Fibroblast of upper back skin (primary cell): ENCODE measurements at places on chromosomes 1 and 21.

DNA sequence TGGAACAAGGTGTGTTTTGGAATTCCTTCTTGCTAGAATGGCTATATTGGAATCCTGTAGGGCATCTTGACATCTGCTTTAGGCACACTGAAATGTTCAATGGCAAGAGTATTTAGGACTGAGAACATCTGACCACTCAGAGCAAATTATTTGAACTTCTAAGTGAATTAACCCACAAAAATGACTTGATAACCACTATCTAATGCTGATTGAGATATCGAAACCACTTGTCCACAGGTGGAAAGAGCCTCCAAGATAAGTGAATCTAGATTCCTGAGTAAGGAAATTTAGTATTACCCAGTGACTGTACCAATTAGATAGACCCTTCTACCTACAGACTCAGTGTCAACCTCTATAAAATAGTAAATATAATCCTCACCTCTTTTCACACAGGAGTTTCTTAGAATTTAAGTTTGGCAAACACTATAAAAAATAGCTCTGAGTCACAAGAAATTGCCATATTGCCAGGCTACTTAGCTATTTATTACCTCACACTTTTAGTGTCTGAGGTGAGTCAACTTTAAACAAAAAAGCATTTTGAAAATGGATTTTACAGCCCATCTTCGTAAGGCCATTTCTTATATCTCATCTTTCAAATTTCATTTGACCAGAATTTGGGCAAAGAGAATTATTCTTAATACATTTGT, 421.8 kb downstream of the PTBP2 start:
- DNase-seq, result peak; percentile 23

DNA sequence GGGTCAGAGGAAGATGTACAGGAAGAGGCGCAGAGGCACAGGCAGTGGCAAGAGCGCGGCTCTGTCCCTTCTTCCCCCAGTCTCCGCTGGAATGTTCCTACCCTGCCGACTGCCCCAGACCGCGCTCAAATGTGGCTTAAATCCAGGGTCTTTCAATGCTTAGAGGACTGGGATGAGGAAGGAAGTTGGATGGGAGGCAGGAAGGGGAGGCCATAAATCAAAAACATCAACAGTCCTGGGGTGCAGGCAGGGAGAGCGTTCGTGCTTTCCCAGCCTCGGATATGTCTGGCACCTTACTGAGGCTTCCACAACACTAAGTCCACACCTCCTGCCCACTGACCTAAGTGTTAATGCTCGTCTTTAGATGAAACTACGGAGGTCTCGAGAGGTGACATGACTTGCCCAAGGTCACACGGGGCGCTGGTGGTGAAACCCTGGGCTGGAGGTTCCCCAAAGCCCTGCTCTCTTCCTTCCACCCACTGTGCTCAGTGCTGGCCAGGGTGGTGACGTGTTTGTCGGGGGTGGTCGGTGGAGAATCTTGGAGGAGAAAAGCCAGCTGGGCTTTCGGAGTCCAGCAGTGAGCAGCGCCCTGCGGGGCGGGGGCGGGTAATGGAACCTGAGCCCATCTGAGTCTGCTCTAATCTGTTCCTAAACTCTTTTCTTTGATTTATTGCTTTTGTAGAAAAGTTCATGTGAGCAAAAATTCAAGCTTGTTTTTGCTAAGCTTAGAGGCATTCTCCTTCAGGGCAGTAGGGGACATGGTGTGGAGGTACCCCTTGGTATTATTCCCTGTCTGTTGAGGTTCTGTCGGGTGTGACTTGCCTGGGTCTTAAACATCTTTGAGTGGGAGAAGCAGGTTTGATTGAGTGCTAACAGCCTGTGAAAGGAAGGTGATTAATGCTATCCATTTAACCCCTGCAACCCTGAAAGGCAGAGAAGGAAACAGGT, 708 bp downstream of the CDA start:
- DNase-seq, result peak; percentile 88

DNA sequence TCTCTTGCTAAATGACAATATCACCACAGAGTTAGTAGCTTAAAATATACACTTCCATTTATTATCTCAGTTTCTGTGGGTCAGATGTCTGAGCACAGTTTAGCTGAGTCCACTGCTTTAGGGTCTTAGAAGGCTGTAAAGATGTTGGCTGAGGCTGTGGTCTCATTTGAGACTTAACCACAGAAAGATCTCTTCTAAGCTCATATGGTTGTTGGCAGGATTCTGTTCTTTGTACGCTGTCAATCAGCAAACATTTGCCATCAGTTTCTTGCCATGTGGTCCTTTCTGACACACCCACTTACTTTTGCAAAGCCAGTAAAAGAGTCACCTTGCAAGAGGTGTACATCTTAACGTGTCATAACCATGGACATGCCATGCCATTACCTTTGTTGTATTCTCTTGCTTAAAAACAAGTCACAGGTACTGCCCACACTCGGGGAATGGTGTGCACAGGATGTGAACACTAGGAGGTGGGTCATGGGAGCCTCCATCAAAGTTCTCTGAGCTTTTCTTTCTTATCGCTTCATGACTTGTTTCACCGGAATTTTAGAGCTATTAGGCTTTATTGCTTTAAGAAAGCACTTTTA, 18.7 kb downstream of the DYRK1A start:
- DNase-seq, result no peak

DNA sequence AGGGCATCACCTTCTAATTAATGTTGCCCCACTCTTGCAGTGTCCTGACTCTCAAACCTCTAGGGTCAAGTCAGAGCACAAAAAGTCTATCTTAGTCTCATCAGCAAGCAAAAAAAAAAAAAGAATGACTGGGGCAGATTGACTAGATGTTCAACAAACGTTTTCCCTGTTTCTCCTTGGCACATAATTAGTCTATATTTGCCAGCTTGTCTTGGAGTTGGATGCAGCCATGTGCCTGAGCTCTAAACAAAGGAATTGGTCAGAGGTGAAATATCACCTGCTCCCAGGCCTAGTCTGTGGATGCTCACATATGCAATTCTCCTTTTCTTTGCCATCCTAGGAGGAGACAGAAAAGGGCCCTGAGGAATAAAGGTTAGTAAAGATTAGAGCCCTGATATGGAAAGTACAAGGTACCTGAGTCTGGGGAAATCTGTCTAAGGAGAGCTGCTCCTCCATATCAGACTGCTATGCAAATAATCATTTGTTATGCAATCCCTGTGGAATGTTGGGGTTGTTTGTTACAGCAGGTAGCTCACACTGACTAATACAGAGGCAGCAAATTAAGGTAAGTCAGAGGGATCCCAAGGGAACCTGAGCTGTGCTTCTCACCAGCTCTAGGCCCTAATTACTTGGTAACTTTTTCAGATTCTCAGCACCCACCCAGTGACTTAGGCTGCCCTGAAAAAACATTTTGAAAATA, 130.8 kb downstream of the BRINP2 start:
- DNase-seq, result no peak

- no peak for DNase-seq
These were observed 29.4 kb downstream of the VAV3 start for GRCh38 chr1:107935396-107936064.
